Cerebellar nuclear complex (tissue), 1 donor: ENCODE measurements at places on chromosomes 7 and 10.

DNA sequence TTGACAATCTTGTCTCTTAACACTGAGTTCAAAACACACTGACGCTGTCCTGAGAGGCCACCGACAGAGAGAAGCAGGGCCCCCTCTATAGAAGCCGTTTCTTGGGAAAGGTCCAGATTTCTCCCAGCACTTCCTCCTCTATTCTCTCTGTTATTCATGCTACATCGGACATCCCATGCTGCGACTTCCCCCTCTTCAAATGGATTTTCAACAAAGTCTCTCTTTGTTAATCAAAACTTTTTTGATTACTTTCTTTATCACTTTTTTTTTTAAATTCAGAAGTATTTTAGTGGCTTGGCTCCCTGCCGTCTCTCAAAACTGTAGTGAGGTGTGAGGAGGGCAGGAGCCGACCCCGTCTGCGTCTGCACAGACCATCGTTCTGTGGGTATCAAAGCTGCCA, 298.9 kb upstream of the PITRM1 start:
- DNase-seq, result no peak

DNA sequence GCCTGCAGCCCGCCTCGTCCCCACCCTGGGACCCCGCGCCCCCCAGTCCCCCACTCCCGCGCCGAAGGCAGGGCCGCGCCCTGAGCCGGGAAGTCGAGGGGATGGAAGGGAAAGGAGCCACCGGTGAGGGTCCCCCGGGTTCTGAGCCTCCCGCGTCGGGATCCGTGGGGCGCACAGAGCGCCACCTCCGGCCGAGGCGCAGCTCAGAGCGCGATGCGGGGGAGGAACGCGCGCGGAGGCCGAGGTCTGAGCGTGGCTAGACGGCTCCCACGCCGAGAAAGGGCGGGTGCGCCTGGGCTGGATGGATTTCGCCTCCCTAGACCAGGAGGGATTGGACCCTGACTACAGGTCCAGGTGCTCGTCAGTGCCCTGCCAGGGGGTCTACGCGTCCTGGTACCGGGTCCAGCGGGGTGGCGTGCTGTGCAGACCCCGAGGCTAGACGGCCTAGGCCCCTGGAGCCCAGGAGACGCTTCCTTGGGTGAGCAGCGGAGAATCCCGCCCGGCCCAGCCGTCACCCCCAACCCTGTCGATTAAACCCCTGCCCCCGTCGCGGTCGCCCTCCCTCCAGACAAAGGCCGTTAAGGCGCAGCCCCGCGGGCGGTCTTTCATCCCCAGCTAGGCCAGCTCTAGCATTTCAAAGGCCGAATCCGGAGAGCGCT, 986 bp upstream of the PDGFA start:
- DNase-seq, result no peak

GRCh38 chr10:29140991-29141390, 147.9 kb upstream of the LYZL1 start:
- no peak for DNase-seq

DNA sequence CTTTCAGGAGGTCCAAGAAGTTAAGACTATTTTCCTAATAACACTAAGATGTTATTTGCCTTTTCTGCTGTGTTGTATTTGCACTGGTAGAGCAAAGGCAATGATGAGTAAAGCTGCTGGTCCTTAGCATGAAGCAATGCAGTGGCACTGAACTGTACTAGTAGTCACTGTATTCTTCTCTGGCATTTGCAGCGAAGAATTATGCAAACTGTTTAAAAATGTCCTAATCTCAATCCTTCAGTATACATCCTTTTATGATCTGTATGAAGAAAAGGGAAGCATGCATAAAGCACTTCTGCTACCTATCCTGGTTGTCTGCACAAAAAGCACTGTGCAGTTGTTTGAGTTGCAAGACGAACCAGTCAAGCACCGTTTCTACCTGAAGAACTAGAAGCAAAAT, 20.4 kb downstream of the IGF2BP3 start:
- no peak for DNase-seq

DNA sequence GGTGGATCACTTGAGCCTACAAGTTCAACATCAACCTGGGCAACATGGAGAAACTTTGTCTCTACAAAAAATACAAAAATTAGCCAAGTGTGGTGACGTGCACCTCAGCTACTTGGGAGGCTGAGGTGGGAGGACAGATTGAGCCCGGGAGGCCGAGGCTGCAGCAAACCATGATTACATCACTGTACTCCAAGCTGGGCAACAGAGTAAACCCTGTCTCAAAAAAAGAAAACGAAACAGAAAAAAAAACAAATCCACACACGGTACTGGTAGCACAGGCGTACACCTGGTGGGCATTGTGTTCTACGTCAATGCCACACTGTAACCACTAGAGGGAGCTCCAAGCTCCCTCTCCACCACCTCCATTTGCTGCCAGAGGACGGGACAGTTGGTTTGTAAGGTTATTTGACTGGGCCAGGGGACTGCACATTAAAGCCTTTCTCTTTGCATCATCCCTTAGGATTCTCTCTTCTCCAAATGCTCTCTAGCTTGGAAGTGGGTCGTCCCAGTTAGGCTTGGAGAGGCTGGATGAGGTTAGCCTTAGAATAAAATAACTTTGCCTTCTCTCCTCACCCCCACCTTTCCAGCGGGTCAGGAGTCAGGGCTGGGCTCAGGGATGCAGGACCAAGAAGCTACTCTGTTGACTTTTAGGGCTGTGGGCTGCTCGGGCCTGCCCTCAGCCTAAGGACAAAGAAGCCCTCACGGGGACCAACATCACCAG, 130.8 kb downstream of the SORBS1 start:
- no peak for DNase-seq
